ENCODE measurements at places on chromosomes 12 and 14.
A peak's percentile ranks its signal among the peaks of the same experiment; 100 is the strongest.

- DNase-seq = peak; percentile 53
Measured at GRCh38 chr14:104852280-104852663, 12.8 kb upstream of the CEP170B start.

DNA sequence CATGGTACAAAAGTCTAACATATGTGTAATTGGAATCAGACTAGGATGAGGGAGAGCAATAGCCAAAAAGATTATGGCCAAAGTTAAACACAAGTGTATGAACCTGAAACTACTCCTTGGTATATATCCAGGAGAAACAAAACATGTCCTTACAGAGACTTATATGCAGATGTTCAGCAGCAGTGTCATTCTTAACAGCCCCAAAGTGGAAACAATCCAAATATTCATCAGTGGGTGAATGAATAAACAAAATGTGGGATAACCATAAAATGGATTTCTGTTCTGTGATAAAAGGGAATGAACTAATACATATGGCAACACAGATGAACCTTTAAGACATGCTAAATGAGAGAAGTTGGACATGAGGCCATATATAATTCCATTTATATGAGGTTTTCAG, 30.2 kb downstream of the PWP1 start:
- DNase-seq = no peak

DNA sequence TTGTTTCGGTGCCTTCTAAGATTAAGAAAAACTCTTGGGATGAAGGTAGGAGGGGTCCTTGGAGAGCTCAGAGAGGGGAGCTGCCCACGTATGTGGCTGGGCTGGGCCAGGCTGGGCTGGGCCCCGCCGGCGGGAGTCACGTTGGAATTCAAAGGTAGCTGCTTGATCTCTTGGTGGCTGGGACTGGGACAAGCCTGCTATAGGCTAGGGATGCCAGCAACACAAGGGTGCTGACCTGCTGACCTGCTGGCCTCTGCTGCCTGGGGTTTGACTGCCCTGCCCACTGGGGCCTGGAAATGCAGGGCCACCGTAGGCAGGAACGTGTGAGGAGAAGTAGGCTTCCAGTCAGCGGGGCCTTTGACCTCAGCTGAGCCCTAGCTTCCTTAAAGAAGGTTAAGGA, 52.8 kb upstream of the GTF2A1 start:
- no peak for DNase-seq

- DNase-seq = peak; percentile 1
Measured at GRCh38 chr14:20624495-20625070, 16.9 kb downstream of the OR6S1 start.
